Activated T-cell treated with anti-CD3 and anti-CD28 coated beads, Interleukin-2, amount 50 U/mL, for 4 hours (primary cell): ENCODE measurements at places on chromosomes 2 and 18.
A peak's percentile ranks its signal among the peaks of the same experiment; 100 is the strongest.

GRCh38 chr2:126788113-126788512 lies 110.6 kb upstream of the TEX51 start:
- no peak for DNase-seq

GRCh38 chr2:72138921-72139381 lies 8.7 kb downstream of the CYP26B1 start:
- peak; percentile 4 for DNase-seq

DNA sequence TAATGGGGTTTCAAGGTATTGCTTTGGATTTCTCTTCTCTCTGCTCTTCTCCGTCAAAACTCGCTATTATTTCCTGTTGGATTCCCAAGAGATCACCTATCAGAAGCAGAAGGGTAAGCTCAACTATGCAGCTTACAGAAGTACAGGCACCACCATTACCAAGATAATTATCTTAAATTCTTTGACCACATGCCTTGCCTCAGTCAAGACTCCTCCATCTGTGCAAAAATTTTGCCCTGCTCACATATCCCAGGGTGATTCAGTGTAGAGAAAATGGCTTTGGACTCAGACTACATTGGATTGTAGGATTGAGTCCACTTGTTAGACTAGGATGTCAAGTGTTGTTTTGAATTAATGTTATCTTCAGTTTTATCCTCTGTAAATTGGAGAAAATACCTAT lies 698.7 kb downstream of the TDRD15 start:
- no peak for DNase-seq

GRCh38 chr18:35716169-35716831 lies 134.8 kb downstream of the GALNT1 start:
- no peak for DNase-seq

DNA sequence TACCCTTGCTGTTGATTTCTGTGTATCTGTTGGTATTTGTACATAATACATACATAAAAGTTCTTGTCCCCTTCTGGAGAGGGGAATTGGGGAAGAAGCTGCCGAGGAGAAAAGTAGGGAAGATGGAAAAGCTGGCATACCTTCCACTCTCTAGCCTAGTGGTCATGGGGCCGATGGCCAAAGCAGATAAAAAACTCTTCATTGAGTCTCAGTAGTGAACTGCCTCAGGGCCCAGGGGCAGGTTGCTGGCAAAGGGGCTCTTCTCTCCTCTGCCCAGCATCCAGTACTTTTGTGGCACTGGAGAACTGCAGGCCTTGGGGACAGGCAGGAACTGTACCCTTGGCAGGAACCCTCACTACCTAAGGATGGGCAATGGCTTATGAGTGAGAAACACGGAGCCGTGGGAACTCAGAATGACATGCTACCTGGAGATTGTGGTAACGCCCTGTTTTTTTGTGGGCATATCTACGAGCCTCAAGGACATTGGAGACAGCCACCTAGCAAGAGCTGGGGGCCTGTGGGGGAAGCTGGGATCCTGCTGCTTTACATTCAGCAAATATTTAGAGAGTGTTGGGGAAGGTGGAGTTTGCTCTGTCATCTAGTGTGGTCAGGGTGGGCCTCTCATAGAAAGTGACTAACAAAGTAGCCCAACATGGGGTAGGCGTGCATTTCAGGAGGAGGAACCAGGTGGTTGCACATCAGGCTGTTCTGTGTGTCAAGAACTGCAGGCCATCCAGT lies 22.6 kb upstream of the ITGB6 start:
- DNase-seq, result no peak

- no peak for DNase-seq
Observed at GRCh38 chr18:50696436-50696835, 123.4 kb downstream of the MRO start.

GRCh38 chr18:390741-391478 lies 109.6 kb downstream of the COLEC12 start:
- no peak for DNase-seq

DNA sequence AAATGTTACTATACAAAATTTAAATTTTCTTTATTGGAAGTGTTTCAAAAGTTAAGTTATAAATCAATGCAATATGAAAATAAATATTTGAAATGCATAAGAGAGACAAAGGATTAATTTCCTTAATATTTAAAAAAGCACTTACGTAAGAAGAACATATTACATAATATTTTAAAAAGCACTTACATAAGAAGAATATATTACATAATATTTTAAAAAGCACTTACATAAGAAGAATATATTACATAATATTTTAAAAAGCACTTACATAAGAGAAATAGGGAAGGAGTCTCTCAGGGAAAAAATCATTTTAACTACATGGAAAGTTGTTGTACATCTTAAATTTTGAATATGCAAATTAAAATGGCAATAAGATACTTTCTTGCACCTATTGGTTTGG lies 17.4 kb upstream of the B4GALT6 start:
- no peak for DNase-seq

DNA sequence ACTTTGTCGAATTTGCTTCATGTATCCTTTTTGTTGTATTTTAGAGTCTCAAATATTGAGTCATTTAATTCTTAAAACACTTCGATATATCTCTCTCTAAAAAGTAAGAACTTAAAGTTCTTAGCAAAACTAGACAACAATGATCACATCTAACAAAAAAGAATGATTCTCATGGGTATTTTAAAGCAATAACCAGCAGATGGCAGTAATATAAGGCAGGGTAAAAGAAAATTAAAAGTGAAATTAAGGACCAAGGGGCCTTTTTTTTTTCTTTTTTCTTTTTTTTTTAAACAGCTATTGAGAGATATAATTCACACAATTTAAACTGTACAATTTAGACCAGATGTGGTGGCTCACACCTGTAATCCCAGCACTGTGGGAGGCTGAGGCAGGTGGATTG lies 9.9 kb upstream of the AOX1 start:
- DNase-seq, result no peak

DNA sequence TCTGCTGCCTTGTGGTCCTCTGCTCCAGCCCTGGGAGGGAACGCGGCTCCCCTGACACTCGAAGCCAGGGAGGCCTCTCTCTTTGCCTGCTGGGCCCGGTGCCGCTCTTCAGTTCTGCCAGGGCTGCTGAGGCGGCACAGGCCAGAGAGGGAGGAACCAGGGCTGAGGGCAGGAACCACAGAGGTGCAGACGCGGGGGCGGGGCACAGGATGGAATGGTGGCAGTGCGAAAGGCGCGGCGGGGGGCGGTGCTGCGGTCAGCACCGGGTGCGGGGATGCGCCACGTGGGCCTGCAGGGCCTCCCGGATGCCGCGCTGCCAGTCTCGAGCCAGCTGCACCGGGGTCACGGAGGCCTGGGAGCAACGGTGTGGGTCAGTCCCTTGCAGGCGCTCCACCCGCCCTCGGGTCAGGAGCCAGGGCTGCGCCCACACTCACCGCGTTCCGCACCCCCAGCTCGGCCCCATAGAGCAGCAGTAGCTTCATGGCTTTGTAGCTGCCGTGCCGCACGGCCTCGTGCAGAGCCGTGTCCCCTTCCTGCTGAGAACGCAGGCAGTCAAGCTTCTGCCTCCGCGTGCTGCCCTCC lies 4.4 kb downstream of the ANKRD23 start:
- peak; percentile 69 for DNase-seq

GRCh38 chr18:41390309-41390708 lies 564.7 kb upstream of the PIK3C3 start:
- no peak for DNase-seq

DNA sequence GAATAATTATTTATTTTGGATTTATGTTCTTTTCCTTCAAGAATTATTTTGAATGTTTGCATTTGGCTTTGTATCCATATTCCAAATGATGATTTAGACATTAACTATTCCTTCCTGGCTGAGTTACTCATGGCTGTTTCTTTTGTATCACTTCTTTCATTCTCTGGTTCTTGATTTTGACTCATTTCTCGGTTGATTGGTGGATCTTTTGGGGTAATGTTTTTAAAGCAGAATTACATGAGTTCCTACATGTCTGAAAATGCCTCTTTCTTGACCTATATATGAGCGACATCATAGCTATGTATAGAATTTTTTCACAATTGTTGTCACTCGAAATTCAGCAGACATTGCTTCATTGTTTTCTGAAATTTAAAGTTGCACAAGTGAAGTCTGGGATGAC lies 39.5 kb downstream of the CYP26B1 start:
- DNase-seq, result no peak

- no peak for DNase-seq
Observed at GRCh38 chr2:200177971-200178911, 128.3 kb upstream of the SPATS2L start.

DNA sequence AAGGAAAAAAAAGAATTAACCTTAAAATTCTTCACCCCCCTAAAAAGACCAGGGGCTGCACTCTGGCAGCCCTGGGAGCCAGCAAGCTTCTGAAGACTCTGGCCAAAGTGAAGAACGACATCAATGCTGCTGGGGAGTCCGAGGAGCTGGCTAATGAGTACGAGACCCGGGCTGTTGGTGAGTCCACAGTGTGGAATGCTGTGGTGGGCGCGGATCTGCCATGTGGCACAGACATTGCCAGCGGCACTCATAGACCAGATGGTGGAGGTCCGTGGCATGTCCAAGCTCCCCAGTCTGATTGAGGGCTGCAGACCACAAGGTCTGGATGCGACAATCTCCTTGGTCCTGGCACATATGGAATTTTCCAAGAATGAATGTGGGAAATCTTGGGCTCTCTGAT lies 47.4 kb downstream of the TRPM8 start:
- DNase-seq, result no peak

- no peak for DNase-seq
Observed at GRCh38 chr18:55841314-55841713, 253.3 kb upstream of the TCF4 start.

- peak; percentile 35 for DNase-seq
Observed at GRCh38 chr2:27379836-27380625, 503 bp downstream of the ZNF513 start.

- DNase-seq, result no peak
Observed at GRCh38 chr2:223563462-223563861, 38.7 kb downstream of the SCG2 start.
